ENCODE measurements at places on chromosomes 1 and 21.
A peak's percentile ranks its signal among the peaks of the same experiment; 100 is the strongest.

DNA sequence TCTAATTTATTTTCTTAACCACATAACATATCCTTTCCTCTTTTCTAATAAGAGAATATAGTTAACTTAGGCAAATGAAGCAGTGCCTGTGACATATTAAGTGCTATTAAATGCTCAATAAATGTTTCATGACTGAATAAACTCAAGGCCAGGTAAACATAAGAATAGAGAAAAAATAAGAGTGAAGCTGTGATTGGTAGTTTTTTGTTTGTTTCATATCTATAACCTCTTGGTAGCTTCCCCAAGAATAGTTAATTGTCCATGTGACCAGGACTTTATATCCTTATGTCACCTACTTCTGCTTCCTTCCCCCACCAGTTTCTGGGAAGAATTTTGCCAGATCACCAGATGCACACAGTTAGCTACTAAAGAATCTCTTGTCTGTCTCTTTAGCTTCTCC lies 295.1 kb upstream of the ST6GALNAC5 start:
- DNase-seq: no peak

- DNase-seq: peak; percentile 33
Measured at GRCh38 chr1:160844447-160845232, 18.0 kb downstream of the CD244 start.

DNA sequence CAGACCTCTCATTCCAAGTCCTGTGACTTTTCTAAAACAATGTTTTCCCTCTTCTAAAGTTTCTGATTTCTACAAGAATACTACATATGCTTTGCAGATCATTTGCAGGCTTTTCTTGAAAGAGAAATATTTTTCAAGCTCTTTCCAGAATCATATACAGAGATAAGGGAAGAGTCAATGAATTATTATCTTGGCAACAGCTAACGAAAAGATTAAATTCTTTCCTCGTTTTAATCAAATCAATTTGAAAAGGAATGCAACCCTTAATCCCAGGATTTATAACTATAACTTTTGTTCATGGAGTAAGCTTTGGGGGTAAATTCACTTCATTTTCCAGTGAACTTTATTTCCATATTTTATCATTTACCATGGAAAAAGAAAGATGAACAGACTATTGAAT lies 6.9 kb downstream of the KRTAP11-1 start:
- DNase-seq: no peak

DNA sequence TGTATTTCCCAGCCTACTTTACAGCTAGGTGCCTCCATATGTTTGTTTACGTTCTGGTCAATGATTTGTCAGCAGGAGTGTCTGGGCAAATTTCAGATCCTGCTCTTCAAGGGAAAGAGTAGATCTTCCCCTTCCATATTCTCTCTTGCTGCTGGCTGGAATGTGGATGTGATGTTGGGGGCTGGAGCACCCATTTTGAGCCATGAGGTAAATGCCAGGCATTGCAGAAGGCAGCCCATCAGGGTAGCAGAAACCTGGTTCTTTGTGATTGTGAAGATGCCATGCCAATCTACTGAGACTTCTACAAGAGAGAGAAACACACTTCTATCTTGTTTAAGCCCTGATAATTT lies 25.1 kb downstream of the RUNX1 start:
- DNase-seq: no peak

- no peak for DNase-seq
Measured at GRCh38 chr1:6102532-6102845, 56.8 kb downstream of the KCNAB2 start.

GRCh38 chr21:28769683-28770082 lies 223.0 kb downstream of the LTN1 start:
- no peak for DNase-seq

- no peak for DNase-seq
Measured at GRCh38 chr1:167462341-167462740, 56.0 kb downstream of the CD247 start.

DNA sequence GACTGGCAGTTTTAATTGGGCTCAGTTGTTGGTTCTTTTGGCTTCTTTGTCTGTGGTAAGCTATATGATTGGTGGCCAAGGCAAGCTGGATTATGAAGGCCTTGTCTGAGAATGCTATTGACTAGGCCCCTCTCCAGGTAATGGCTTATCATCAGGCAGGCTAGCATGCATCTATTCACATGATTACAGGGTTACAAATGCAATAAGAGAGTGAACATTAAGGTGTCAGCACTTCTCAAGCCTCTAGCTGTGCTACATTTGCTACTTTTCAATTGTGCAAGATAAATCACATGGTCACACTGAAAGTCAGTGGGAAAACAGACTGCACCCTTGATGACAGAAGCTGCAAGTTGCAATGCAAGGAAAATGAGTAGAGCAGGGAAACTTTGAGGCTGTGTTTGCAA lies 550.9 kb upstream of the TMPRSS15 start:
- DNase-seq: no peak

DNA sequence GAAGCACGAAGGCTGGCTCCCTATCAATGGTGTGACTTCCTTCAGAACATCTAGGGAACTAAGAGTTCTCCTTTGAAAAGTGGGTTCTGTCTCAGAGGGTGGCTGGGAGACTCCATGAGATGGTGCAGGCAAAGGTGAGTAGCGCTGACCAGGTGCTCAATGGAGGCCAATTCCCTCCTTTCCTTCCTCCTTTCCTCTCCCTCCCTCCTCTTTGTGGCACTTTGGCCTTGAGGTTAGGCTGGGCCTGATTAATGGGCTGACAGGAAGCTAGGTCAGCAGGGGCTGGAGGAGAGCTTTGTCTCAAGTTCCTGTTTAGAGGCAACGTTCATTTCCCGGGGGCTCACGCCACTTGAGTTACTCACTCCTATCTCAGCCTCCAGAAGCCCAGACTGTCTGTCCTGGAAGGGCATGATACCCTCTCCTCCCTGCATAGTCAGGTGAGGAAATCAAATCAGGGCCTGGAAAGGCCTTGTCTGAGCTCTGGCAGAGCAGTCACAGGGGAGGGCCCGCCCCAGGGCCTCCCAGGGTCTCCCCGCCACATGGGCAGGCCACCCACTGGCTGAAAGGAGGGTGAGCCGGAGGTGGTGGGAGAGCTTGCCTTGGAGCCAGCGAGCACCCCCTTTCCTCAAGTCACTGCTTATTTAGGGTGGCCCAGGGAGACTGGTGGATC lies 58.4 kb upstream of the SSBP3 start:
- DNase-seq: no peak

- no peak for DNase-seq
Measured at GRCh38 chr1:3174487-3175247, 105.7 kb downstream of the PRDM16 start.

GRCh38 chr1:109802136-109802900 lies 38.6 kb upstream of the EPS8L3 start:
- DNase-seq: peak; percentile 74

DNA sequence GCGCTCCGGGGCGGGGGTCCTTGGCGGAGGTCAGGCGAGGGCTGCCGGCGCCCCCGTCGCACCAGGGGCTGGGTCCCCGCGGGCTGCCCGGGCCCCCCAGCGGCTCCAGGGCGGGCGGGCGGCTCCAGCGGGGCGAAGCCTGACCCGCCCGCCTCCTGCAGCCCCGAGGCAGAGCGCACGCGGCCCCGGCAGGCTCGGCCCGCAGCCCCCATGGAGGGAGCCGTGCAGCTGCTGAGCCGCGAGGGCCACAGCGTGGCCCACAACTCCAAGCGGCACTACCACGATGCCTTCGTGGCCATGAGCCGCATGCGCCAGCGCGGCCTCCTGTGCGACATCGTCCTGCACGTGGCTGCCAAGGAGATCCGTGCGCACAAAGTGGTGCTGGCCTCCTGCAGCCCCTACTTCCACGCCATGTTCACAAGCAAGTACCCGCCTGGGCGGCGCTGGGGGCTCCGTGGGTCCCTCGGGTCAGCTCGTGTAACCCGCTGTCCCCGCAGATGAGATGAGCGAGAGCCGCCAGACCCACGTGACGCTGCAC lies 817 bp downstream of the KLHL17 start:
- no peak for DNase-seq

GRCh38 chr1:79069828-79070227 lies 63.3 kb upstream of the ADGRL4 start:
- no peak for DNase-seq
